ENCODE measurements at places on chromosomes 3 and 15. TPM values are rescaled to one million over a fixed set of nuclear protein-coding genes. Genes with fewer than 3 reads are reported as not detected.

FETUB gene
- total RNA-seq = not detected

RASA2 gene
- total RNA-seq = 28.9 TPM

IFRD2 gene
- total RNA-seq = 45.3 TPM

GALNT15 gene
- total RNA-seq = 10.9 TPM

EXD1 gene
- not detected for total RNA-seq

SPINT1 gene
- not detected for total RNA-seq

PLSCR2 gene
- not detected for total RNA-seq

CEP63 gene
- total RNA-seq = 19.4 TPM

HYAL3 gene
- total RNA-seq = 3.1 TPM

MEGF11 gene
- not detected for total RNA-seq

ABCF3 gene
- total RNA-seq = 49.4 TPM

GAP43 gene
- total RNA-seq = 3.4 TPM

HEG1 gene
- total RNA-seq = 256 TPM

CIB2 gene
- 4.3 TPM for total RNA-seq
